ENCODE measurements at places on chromosomes 4 and X.

DNA sequence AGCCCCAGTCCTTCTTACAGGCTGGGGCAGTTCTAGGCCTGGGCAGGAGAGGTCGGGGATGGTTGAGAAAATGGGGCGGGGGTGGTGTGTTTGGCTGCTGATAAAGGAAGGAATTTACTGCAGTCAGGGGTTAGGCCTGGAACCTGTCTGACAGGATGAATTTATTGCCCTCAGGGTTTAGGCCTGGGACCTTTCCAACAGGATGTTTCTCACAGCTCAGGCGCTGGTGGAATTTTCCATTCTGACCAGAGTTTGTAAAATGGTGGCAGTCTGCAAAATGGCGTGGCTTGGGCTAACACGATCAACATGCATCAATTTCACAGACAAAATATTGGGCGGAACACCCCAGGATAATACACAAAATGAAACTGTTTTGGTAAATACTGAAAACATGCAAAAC, 83.5 kb upstream of the SPIN4 start:
- DNase-seq = no peak

DNA sequence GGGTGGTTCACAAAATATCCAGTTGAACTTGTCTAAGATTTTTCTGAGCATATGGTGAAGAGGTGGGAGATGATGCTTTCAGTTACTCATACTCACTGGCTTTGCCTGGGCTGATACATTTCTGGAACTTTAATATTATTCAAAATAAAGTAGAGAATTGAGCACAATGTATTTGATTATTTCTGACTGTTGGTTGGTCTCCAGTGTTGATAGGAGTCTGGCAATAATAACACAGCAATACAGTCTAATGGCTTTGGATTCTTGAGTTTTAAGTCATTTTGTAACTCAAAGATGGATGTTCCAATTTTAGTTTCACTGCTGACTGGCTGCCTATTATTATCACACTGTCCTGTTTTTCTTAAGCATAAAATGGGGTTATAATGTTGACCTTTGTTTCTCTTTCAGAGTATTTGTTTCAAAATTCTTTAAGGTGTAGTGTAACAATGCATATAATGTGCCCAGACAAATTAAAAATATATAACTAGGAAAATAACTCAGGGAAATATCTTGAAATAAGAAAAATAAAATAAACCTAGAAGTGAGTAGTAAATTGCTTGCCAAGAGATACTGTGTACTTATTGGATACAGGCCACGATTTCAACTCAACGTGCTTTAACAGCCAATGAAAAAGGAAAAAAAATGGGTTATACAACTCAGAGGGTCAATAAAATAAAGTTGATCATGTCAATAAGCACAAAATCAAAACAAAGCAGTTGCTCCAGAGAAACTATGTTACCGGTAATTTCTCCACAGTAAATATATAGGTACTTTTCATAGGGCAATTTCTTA, 99.0 kb downstream of the ARSJ start:
- no peak for DNase-seq

- DNase-seq = no peak
Observed at GRCh38 chrX:40167850-40168479, 70.2 kb upstream of the BCOR start.

GRCh38 chr4:110617646-110618580, 5.0 kb downstream of the PITX2 start:
- no peak for DNase-seq

DNA sequence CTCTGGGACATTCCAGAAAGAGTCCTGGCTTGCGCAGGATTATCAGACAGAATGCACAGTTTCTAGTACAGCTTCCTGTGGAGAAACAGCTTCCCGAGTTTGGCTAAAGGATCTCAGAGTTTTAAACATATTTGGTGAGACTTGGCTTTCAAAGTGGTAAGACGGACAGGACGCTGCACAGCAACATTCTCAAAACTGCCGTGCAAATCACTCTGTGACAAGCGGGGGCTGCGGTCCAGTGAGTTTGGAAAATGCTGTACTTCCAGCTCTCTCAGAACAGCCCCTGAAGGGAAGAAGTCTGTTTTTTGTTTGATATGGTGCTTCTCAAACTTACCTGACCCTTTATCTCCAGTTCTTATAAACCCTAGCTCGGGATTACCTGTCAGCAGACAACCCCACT, 18.1 kb downstream of the LGI2 start:
- no peak for DNase-seq

DNA sequence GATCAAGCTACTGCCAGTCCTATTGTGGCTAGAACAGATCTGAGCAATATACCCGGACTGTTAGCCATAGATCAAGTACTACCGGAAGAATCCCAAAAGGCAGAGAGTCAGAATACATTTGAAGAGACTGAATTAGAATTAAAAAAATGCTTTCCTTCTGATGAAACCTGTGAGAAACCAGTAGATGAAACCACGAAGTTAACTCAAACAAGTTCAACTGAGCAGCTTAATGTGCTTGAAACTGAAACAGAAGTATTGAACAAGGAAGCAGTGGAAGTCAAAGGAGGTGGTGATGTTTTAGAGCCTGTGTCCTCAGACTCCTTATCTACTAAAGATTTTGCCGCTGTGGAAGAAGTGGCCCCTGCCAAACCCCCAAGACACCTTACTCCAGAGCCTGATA, 46.8 kb downstream of the WDR44 start:
- DNase-seq = no peak

DNA sequence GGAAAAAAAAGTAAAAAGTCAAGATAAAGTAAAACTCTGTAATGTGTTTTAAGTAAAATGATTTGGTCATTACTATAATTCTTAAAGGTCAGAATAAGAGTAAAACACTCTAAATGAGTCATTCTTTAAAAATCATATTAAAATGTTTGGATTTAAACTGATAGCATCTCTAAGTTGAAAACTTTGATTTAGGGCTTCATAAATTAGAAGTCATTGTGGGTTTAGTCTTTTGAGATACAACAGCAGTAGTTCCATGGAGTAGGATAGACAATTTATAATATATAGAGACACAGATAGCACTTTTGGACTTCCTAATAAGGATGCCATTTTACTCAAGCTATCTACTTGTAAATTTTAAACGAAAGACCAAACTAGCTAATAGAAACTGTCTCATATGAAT, 77.1 kb upstream of the PABPC4L start:
- no peak for DNase-seq

- DNase-seq = peak; percentile 29
Observed at GRCh38 chrX:109485470-109486340, 3.8 kb upstream of the GUCY2F start.

GRCh38 chrX:55787063-55787462, 69.5 kb downstream of the RRAGB start:
- DNase-seq = no peak

GRCh38 chrX:155179346-155179997, 36.8 kb upstream of the VBP1 start:
- DNase-seq = no peak

DNA sequence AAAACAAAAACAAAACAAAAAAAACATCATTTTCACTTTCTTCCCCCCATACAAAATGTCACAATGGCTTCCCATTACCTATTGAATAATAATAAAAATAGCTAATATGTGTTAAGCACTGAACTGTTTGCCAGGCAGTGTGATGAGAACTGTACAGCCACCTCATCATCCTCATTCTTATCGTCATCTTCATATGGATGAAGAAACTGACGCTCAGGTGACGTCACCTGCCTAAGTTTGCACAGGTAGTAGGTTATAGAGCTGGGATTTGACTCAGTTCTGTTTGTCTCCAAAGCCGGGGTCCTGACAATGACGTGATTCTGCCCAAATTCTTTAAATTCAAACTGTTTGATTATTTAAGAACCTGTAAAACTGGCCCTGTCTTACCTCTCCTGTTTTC, 150.4 kb upstream of the SMIM10 start:
- DNase-seq = no peak

GRCh38 chr4:40247350-40247749, 50.5 kb downstream of the RHOH start:
- DNase-seq = peak; percentile 45

GRCh38 chrX:132461886-132462285, 27.0 kb downstream of the MBNL3 start:
- DNase-seq = no peak

- peak; percentile 22 for DNase-seq
Observed at GRCh38 chr4:83644677-83645659, 109.1 kb downstream of the GPAT3 start.

- no peak for DNase-seq
Observed at GRCh38 chrX:257681-258289, 23.4 kb upstream of the PLCXD1 start.

DNA sequence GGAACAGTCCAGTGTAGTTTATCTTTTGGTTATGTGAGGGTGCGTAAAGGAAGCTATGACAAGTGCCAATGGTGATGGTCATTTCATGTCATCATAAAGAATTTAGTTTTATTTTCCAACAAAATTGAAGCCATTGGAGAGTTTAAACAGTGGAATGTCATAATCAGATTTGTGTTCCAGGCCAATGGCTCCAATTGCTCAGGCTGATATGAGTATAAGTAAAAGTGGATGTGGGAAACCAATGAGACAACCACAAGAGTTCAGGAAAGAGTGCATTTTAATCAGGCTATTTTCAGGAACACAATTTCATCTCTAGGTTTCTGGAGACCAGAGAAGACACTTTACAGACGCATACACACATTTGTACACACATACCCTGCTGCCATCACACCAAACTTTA, 20.7 kb downstream of the SPANXC start:
- no peak for DNase-seq

GRCh38 chrX:125293850-125294780, 25.6 kb upstream of the TEX13C start:
- no peak for DNase-seq

All from activated T-helper 1 cell treated with anti-CD3 and anti-CD28 coated beads, Interleukin-12 subunit alpha, Interleukin-12 subunit beta, Interleukin-2, Interleukin-4 antibody, amounts not matched to agents 30 ng/mL and 10 ng/mL and 1 ng/mL, durations not matched to agents 14 hours and 24 hours and 36 hours (primary cell).